ENCODE measurements at places on chromosomes 11 and 22.

- DNase-seq, result no peak
Measured at GRCh38 chr11:8800520-8801110, 110.4 kb upstream of the AKIP1 start.

GRCh38 chr22:35524966-35525686, 15.5 kb upstream of the RASD2 start:
- DNase-seq, result no peak

GRCh38 chr11:106957030-106957482, 61.2 kb downstream of the GUCY1A2 start:
- no peak for DNase-seq

DNA sequence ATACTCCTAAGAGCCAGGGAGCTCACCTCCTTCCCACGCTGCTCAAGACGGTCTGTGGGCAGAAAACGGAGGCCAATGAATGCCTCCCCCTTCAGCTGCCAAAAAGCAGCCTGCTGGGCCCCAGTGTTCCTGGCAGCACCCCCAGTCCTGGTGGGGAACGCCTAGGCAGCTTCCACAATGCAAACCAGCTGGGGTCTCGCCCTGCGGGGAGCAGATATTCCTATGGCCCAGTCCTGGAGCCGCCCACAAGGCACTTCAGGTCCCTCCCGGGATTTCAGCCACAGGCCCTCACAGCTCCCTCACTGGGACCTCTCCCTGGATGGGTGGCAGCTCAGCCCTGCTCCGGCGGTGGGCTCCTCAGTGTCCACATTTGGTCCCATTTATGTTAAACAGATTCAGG, 29.2 kb downstream of the A4GALT start:
- no peak for DNase-seq

DNA sequence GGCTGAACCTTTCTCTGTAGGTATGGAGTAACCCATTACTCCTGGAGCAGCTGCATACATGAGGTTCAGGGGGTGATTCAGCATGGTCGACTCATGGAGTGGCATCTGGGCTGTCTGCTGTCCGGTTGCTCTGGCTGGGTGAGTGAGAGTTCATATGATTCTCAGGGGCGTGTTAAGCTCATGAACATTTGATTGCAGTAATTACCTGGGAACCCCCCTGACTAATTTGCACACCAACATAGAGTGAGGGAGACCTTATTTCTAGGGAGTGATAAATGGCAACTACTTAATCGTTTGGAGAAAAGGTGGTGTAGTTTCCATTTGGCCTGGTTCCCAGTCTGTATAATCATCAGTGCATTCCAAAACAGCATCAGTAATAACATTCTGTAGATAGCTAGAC, 661.9 kb downstream of the ETS1 start:
- no peak for DNase-seq

- DNase-seq, result no peak
Measured at GRCh38 chr11:113578033-113578380, 102.8 kb upstream of the DRD2 start.

DNA sequence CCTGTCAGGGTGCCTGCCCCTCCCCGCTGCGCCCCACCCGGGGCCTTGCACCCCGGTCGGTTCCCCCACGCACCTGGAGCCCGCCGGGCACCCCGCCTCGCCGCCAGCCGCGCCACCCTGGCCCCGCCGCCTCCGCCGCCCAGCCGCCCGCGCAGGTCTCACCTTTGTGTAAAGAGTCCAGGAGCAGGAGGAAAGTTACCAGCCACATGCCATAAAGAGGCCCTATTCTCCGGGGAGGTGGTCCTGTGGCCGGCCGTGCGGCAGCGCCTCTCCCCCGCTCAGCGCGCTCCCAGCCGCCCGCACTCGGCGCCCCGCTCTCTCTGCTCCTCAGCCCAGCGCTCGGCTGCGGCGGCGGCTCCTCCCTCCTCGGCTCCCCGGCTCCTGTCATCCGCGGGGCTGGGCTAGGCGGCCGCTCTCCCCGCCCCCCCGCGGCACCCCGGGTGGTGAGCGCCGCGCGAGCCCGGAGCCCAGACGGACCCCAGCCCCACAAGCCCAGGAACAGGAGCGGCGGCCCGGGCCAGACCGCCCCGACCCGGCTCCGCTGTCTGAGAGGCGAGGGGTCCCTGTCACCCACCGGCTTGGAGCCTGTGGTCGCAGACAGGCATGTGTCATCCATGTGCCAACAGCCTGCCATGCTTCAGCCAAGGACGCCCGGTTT, at the start of gene DSCAML1:
Gene DSCAML1 (minus strand): TSS at position 345 of the 658 bp plus-strand sequence. CDS start 137 bp downstream, at position 208.
- peak; percentile 46 for DNase-seq

DNA sequence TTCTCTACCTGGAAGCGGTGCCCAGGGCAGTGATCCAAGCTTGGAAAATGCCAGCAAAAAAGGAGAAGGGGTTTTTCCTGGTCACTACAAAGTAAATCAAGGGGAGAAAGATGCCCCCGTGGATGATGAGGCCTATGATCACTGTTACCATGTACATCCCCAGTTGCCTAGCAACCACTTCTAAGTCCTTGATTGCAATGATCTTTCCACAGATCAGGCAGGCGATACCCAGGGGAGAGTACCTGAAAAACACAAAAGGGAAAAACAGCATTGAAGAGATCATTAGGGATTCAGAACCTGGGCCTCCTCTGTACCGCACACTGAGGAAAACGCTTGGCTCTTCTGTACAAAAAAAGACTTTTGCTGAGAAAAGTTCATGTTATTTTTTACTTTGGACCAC, 127.1 kb downstream of the SLC1A2 start:
- no peak for DNase-seq

GRCh38 chr11:47056261-47056915, 119.8 kb downstream of the CSTPP1 start:
- no peak for DNase-seq

GRCh38 chr11:64531906-64532312, 59.1 kb upstream of the SLC22A12 start:
- no peak for DNase-seq

GRCh38 chr22:27194096-27194748, 536.8 kb downstream of the MIAT start:
- DNase-seq, result no peak

- DNase-seq, result peak; percentile 27
Measured at GRCh38 chr22:21766691-21767462, 31.3 kb upstream of the YPEL1 start.

- no peak for DNase-seq
Measured at GRCh38 chr11:73872749-73873357, 3.8 kb downstream of the COA4 start.

GRCh38 chr11:71249301-71249700, 3.1 kb downstream of the SHANK2 start:
- DNase-seq, result no peak

DNA sequence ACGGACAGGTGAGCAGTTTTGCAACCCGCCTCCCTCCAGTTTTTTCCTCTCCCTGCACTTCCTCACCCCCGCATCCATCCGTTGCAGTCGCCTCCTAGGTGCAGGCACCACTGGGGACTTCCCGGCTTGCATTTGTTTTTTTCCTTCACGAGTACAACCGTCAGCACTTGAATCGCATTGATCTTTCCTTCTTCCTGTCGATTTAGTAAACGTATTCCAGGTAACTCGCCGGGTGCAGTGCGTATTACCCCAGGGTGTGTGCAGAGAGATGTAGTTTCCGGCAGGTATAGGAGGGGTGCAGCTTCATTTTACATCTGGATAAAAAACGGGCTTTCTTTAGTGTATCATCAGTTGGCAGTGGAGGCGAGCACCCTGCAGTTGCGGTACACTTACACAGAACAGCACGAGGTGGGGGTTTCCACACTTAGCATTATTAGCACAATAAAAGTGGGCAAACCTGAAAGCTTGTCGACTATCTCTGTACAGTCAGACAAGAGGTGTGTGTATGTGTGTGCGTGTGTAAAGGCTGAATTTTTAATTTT, at the start of gene SORL1-AS1:
Gene SORL1-AS1 (minus strand): TSS at position 359 of the 542 bp plus-strand sequence.
- DNase-seq, result peak; percentile 79

DNA sequence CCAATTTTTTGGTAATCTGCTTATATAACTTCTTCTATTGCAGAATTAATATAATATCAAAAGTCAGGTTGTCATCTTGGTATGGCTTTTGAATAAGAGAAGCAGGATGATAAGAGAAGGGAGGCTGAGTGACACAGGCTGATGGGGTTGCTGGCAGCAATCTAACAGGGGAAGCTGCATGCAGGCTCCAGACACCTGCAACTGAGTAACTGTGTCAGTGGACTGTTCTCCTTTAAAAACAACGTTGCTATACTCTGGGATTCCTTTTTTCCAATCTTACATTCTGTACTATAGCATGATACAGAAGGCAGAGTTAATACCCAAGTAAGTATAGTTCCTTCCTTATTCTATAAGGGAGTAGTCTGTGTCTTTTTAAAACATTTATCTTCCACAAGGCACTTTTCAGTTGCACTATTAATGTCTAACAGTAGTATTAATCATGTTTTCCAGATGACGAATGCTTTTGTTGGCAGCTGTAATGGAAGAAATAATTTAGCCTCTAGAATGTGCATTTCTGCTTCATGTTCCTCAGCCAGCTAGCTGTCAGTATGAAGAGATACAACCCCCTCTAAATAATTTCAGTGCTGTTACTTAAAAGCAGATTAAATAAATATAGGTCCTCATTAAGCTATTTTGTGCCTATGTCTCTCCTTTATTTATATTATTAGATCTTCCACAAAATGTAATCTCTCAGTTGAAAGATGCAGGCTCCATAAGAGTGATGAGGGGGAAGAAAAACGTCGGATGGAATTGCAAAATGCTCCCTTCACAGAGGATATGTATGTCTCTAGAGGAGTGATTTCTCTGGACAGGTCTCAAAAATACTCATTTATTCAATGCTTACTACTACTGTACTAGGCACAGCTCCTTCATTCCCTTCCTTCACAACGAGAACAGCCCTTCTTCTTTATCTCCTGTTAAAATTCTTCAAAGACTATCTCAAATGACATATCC, 50.8 kb downstream of the ATG16L2 start:
- DNase-seq, result no peak

GRCh38 chr22:23102776-23103175, 32.5 kb downstream of the GNAZ start:
- no peak for DNase-seq

- no peak for DNase-seq
Measured at GRCh38 chr11:33622806-33623205, 77.8 kb downstream of the C11orf91 start.

- peak; percentile 75 for DNase-seq
Measured at GRCh38 chr11:111429066-111429506, 50.0 kb upstream of the POU2AF1 start.

DNA sequence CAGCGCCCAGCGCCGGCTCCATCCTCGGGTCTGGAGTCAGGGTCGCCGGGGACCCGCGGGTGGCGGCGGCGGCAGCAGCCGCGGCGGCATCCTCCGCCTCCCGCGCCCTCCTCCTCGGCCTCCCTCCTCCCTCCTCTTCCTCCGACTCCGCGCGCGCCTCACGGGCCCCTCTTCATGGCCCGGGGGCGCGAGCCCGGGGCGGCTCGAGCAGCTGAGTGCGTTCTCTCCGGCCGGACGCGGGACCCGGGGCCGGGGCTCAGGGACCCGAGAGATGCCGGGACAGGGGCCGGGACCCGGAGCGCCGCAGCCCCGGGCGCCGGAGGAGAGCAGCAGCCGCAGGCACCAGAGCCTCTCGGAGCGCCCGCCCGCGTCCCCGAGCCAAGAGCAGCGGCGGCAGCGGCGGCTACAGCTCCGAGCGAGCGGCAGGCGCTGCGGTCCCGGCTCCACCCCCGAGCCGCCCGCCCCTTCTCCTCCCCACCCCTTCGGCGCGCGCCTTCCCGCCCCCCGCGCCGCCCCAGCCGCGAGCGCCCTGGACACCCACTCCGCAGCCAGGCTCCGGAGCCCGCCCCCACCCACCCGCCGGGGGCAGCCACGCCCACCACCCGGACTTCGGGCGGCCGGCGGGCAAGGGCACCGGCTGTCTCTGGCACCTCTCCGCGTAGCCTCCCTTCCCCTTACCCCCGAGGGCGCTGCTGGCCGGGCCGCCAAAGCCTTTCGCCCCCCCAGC, at the start of gene CHST1:
Gene CHST1 (minus strand): TSS at position 417 of the 727 bp plus-strand sequence. CDS start 14,699 bp downstream, outside the sequence.
- no peak for DNase-seq

DNA sequence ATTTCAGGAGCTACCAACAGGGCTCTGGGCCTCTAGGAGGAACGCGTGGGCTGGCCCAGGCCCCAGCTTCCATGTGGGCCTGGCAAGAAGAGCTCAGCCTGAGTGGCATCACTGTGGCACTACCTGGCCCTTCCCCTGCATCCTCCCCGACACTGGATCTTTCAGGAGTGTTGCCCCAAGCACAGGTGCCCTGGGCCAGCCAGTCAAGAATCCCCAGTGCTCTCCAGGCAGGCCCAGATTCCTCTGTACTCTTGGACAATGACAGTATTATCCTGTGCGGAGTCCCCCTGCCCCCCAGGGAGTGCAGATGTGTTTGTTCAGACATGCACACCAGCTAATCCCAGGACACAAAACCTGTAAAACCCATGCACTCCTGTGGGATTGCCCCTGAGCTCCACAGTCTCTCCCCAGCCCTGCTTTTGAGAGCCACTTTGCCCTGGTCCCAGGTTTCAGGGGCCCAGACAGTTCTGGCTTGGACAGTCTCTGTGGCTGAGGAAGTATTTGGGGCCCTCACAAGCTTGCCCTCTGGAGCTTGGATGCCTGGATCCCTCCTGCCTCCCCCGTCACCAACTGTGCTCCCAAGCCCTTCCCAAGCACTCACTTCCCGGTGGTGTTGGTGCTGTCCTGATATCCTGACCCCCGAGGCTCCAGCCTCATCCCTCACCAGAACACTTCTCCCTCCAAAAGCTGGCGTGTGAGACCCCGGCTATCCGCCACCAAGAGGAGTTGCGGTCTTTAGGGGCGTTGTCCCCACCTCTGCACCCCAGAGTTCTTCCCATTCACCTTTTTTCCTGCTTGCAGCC, 39.9 kb downstream of the KCNC1 start:
- no peak for DNase-seq

- peak; percentile 18 for DNase-seq
Measured at GRCh38 chr11:124876818-124877630, 11.8 kb downstream of the ROBO3 start.

DNA sequence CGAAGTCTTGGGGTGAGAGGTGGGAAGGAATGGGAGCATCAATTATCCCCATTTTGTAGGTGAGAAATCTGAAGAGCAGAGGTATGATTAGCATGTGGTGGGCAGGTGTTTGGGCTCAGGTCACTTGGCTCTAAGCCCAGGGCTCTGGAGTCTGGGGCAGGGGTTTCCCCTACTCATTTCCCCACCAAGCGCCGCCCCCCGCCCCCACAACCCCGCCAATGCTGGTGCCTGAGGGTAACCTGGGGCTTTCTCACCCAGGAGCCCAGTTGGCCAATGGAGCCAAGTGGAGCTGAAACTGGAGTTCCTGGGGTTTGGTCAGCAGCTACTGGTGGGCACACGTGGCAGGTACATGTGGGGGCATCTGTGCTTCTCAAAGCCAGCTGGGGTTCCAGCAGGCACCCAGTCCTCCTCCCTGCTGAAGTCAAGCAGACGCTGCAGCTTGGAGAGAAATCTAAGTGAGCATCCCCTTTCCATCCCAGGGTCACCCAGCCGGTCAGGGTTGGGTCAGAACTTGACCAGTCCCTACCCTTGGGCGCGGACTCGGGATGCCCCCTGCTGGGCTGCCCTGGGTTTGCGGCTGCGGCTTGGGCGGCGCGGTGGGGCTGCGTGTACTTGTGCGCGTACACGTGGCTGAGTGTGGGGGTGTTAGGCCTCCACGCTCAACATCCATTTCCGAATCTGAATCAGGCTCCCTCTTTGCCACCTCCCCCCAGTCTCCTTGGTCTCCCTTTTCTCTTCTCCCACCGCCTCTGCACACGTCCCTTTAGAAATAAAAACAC, 1.7 kb upstream of the CHRM1 start:
- DNase-seq, result peak; percentile 31

GRCh38 chr11:44747316-44747715, 20.6 kb downstream of the TSPAN18 start:
- DNase-seq, result no peak

- DNase-seq, result peak; percentile 62
Measured at GRCh38 chr11:3840004-3840869, 522 bp downstream of the RHOG start.

- no peak for DNase-seq
Measured at GRCh38 chr11:34560511-34560910, 46.9 kb upstream of the ELF5 start.

All from B cell (primary cell).